ENCODE measurements at places on chromosomes 2 and 18.

DNA sequence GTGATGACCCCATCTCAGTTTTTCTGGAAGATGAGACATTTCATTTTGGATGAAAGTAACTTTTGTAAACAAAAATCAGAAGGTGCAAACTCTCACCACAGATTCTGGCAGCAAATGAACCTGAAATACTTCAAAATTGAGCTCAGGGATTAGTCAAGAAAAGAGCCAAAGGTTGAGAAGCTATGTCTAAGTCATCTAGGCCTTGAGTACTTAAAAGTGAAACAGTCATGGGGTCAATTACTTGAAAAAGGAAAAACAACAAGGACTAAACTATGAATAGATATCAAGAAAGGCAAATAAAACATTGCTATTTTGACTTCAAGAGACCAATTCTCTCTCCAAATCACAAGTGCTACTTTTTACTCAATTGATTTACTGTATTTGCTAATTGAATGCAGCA lies 285.1 kb downstream of the RBM43 start:
- DNase-seq = no peak

DNA sequence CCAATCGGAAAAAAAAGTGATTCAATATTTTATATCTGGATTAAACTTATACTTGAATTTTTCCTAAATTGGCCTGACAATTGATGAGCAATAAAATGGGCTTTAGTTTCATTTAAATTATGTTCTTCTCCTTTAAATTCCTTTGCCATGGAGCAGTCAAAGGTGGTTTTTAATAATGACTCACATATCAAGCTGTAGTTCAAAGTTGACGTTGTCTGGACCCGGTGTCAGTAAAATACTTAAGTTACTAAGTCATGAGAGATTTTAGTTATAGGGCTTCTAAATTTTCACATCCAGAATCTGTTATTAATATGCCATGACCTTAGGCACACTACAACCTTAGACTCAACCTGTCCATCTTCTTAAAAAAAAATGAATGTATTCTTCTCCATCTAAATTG lies 62.5 kb downstream of the CDH2 start:
- DNase-seq = no peak

- DNase-seq = no peak
These were observed 116.4 kb downstream of the MREG start for GRCh38 chr2:215896921-215897320.

GRCh38 chr2:101474731-101475384 lies at the start of gene RFX8:
RFX8 (minus strand) TSS chr2:101475112; CDS start chr2:101466848, 8,264 bp downstream.
- peak; percentile 54 for DNase-seq

GRCh38 chr2:28094739-28095138 lies 204.2 kb downstream of the BABAM2 start:
- no peak for DNase-seq

DNA sequence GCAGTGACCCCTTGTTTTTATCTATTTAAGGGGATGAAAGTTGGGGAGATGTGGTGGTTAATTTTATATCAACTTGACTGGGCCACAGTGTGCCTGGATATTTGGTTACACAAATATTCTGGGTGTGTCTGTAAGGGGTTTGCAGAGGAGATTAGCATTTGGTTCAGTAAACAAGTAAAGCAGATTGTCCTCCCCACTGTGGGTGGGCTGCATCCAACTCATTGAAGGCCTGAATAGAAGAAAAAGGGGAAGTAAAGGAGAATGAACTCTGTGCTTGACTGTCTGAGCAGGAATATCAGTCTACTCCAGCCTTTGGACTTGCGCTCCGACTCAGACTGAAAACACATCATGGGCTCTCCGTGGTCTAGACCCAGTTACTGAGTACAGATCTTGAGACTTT lies 80.9 kb downstream of the GCA start:
- DNase-seq = no peak

GRCh38 chr18:58337285-58337684 lies 291.6 kb downstream of the ALPK2 start:
- no peak for DNase-seq

DNA sequence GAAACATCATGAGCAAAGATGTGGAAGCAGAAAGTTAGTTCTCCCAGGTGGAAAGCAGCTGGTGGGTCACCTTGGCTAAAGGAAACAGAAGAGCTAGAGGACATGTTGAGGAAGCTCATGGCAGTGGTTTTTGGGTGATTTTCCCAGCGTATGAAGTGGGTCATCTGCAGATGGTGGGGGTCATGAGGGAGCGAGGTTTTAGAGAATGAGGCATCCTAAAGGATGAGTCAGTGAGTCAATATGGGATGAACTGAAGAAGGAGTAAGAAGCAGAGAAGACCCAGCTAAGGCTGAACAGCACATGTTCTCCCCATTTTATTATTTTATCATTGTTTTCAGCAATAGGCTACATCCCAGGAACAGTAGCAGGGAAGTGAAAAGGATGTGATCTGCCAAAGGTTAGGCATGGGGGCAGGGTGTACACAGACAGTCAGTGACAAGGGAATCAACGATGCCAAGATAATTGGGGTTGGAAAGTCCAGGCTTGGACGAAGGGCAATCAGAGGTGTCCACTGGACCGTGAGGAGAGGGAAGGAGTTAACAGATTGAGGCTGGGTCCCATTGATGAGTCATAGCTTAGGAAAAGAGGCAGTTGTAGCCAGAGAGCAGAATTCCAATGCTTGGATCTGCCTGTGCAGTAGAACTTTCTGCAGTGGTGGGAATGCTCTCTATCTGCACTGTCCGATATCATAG lies 289.3 kb upstream of the RAB12 start:
- no peak for DNase-seq

DNA sequence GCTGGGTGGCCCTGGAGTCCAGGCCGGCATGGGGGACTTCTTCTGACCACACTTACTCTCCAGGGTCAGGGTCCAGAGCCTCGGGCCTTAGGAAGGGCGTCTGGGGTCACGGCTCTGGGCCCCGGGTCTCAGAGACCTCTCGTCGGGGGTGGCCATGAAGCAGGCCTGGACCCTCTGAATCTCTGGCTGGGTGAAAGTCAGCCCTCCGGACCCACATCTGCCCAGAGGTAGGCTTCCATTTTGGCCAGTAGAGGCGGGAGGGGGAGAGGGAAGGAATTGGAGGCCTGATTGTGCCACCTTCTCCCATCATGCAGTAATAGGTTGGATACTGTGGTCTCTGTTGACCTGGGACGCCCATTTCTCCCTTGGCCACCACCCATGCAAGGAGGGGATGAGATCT lies 125.3 kb upstream of the GPC1 start:
- DNase-seq = no peak
